HCEC 1CT (cell line): ENCODE measurements at places on chromosomes 2 and 18.

DNA sequence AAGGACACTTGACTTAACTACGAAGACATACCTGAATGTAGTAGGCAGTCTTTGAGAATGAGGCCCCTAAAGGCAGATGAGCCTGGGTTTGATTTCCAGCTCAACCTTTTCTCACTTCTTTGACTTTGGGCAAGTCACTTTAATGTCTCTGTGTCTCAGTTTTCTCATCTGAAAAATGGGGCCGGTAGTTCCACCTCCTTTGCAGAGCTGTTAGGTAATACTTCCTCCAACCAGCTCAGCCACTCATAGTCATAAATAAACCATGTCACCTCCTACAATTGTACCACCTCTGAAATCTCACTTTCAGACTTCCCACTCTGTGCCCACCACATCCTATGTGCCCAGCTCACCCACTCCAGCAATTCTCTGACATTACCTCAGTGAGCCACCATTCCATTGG, 10.4 kb downstream of the ARHGAP25 start:
- no peak for DNase-seq

GRCh38 chr2:231583982-231584381, 8.7 kb upstream of the TEX44 start:
- no peak for DNase-seq

GRCh38 chr18:61334951-61335683, 1.9 kb downstream of the CDH20 start:
- DNase-seq, result no peak

GRCh38 chr2:46461011-46461674, 18.2 kb upstream of the TMEM247 start:
- DNase-seq, result peak; percentile 53
